DMS153 (cell line): ENCODE measurements at places on chromosomes 3 and 15.

DNA sequence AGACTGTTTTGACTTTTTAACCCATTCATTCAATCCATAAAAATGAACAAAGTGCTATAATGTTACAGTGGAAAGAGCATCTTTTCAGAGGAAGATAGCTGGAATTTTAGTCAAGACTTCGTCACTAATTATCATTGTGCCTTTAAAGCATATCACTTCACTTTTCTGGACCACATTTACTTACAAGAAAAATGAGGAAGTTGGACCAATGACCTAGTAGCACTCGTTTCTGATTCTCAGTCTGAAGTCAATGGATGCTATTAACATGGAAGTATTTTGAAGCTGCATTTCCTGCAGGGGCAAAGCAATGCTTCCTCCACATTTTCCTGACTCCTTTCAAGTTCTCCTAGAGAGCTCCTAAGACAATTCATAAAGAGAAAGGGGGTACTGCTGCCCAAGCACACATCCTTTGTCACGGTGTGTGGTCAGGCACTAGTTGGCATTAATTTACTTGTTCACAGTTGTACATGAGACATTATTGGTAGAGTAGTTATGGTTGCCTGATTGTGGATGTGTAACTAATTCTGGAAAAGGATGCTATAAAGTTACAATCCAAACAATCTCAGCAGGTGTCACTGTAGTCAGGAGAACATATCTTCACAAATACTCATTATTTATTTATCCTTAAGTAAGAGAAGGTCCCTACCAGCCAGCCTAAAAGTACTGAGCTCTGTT is 1049.1 kb downstream of the FHIT start:
- DNase-seq: no peak

DNA sequence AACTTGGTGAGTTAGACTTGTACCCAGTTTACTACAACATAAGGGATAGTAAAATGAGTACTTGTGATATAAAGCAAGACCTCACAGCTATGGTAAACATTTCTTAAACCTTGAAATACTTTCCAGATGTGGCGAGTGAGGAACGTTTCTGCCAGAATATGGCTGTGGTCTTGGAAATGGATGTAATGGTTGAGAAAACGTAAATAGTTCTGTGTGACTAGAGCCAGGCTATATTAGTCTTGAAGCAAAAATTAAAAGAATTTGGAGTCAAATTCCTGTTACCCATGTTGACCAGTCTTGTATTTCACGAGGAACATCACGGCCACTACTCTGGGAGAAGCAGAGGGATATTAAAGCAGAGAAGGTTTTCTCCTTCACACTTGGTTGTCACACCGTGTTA is 15.3 kb downstream of the OR4F15 start:
- no peak for DNase-seq

- no peak for DNase-seq
Measured at GRCh38 chr3:8481380-8481779, 20.2 kb upstream of the LMCD1 start.

DNA sequence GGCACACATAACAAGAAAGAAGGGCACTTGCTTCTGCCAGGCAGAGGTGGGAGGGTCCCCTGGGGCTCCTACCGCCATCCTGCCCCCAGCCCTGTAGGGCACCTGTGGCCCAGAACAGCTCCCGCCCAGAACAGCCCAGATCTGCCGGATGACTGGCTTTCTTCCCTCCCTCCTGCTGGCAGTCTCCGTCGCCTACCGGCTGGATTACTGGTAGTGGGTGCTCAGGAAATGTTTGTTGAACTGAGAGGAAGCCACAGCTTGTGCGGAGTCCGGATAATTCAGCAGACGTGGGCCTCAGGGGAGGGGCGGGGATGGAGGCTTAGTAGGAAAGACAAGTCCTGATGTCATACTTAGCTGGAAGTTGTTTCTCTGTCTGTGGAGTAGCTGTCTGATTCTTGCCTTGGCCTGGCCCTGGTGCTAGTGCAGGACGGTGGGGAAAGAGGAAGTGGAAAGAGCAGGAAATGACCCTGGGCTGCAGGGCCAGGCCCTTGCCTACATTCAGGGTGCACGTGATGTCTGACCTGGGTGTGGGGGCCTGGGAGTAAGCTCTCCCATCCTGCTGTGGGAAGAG is 6.7 kb downstream of the CCDC9B start:
- DNase-seq: no peak

DNA sequence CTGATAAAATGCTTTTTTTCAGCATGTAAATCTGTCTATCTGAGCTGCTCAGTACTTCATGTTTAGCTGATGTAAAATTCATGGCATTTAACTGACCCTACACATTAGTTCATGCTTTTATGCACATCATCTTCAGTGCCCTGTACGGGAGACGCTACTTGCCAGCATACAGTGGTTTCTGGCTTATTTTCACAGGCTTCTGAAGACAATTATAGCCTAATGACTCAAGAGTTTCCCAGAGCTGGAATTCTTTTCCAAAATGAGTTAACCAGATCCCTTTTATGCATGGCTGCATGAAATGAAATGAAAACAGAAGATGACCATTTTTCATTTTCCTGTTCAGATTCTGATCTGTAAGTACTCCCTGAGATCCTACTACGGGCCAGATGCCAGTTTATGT is 1061.5 kb downstream of the ROBO2 start:
- DNase-seq: no peak
